Stimulated activated CD8-positive, alpha-beta memory T cell treated with anti-CD3 and anti-CD28 coated beads, Interleukin-7, amount 100 ng/mL, for 24 hours (primary cell): ENCODE measurements at places on chromosomes 16 and 17.

DNA sequence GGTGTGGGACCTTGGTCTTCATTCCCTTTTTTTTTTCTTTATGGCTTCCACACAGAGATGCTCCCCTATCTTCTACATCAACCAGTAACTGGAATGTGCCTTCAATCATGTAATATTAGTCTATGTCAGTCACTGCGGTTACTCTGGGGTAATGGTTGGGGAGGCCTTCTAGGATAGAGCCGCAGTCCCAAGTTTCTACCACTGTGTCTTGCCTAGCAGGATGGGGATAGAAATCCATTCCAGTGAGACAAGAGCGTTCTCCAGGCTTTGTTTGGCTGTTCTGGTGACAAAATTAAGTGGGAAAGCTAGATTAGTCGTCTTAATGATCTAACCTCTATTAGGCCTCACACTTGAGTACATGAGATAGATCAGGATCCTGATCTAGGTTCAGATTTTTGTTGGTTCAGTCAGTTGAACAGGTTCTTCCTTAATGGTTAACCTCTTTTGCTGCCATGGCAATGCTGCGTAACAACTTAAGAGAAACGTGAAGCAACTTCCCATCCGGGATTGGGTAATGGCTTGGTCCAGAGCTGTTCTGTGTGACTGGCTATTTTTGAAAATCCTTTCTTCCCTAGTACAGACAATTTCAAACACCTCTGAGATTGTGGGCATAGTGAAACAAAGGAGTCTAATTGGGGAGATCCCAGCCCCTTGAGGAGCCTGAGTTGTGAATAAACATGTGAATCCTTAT is 8.7 kb downstream of the MSL1 start:
- no peak for DNase-seq

- no peak for DNase-seq
Measured at GRCh38 chr16:71383054-71383773, 24.7 kb downstream of the CALB2 start.

DNA sequence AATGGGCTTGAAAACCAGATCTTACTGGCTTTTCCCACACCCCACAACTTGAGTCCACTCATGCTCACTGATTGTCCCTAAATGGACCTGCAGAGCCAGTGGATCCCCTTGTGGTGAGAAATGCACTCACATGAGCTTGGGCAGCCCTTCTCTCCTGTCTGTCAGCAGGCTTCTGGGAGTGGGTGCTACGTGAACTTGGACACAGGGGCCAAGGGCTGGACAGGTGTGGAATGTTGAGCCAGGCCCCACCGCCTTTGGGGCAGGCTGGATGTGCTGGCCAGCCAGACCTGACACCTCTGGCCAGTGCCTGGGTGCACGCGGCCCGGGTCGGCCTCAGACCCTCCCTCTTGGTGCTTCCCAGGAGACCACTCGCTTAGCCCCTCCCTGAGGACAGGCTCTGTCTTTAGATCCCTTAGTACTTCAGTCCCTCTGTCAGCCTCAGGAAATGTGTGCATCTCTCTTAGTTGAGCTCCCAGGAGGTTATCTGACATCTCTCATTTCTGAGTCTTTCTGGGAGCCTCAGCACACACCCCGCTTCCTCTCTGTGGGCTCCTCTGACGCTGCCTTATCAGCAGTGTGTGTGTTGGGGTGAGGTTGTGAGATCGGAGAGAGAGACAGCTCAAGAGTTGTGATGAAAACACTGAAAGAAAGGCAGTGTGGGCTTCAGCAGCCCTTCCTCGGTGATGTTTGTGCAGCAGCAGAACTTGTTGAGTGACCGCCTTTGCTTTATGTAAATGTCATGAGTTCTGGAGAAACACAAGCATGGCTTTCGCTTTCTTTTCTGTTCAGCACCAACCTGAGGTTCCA is 117.0 kb downstream of the RAB11FIP4 start:
- no peak for DNase-seq

GRCh38 chr17:3036800-3037199 is 26.6 kb downstream of the OR1D5 start:
- no peak for DNase-seq

- no peak for DNase-seq
Measured at GRCh38 chr17:42754782-42755181, 6.2 kb upstream of the RAMP2 start.

GRCh38 chr17:44360826-44361225 is 2.8 kb downstream of the FAM171A2 start:
- DNase-seq, result no peak

- no peak for DNase-seq
Measured at GRCh38 chr17:63697341-63698286, 2.3 kb downstream of the LIMD2 start.

DNA sequence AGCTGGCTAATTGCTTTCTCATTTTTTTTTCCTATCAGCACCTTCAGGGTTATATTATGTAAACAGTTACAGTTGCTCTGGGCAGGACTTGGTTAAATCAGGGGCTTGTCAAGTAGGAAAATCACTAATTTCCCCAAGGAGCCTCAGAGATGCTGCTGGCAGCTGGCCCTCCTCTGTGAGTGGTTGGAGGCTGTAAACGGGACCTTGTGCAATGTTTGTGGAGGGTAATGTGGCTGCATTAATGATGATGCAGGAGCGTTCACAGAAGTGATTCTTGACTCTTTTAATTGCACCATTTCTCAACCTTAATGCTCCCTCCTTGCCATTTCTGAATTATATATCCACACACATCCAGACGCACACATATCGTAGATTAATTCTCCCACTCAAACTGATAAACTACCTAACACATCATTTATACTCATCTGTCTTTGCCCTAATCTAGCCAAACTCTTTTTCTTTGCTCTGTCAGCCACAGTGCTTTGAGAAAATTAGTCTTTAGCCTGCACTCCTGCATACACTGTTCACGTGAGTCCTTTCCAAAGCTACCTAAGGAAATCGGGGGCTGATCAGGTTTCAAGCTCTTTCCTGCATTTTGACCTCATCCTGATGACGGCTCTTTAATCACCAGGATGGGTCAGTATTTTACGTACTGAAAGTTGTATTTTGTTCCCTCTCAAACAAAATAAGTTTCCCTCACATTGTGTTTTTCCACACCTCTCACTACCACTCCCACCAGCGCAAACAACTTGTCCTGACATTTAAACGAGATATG is 154.4 kb upstream of the PIRT start:
- DNase-seq, result no peak

- no peak for DNase-seq
Measured at GRCh38 chr16:86016201-86016965, 117.4 kb downstream of the IRF8 start.

GRCh38 chr16:88108762-88109161 is 157.5 kb downstream of the BANP start:
- DNase-seq, result no peak

- no peak for DNase-seq
Measured at GRCh38 chr16:64116151-64116550, 1005.7 kb downstream of the CDH11 start.

DNA sequence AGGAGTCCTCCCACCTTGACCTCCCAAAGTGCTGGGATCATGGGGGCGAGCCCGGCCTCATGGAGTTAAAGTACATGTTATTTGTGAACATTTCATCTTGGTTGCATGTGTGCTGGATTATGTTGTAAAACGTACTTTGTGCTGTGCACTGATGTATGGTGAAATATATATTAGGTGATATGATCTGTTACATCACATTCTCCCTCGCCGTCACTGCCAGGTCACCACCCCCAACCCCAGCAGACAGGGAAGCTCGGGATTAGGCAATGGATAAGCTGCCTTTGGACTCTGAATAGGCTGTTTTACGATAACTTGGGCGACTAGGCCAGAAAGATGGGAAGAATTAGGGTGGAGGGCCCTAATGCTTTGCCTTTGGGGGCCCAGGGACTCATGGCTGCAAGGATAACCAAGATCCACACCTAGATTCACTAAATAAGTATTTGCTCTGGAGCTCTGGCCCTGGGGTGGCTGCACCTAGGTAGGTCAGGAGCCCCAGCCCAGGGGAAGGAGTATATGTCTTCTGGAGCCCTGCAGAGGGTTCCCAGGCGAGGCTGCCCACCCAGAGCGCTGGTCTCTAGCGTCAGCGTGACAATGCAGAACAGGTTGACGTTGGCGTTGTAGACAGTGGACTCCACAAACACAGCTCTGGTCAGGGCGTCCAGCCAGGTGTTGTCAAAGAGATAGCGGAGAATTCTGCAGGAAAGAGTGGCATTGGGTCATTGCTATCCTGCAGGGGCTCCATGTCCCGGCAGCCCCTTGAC is 27.1 kb upstream of the GCSH start:
- DNase-seq, result no peak

DNA sequence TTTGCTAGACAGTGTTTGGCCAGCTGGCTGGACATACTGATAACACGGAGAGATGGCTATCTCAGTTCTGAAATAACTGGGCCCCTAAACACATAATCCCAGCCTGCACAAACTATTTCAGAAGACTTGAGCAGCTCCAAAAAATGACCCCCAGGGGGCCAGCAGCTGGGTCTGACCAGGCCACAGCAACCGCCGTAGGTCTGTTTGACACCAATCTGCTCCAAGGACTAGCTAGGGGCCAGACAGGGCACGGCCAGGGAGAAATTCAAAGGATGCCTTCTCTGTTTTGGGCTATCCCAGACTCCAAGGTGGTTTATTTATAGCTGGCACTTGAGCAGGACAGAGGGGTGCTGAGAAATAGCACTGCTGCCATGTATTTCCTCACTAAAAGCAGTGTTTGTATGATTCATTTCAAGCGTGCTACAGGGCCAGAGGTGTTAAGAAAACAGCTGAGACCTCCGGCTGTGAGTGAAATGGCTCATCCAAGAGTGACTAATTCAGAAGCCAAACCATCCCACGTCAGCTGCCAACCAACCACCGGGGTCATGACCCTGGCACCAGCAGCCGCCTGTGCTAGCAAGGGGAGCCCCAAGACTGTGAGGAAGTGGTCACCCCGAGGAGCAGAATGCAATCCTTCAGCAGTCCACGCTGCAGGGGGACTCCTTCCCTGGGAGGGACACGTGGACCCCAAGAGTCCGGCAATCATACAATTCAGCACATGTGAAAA is 5.7 kb downstream of the GGA2 start:
- DNase-seq, result peak; percentile 61

GRCh38 chr17:68694791-68695485 is 93.8 kb upstream of the FAM20A start:
- DNase-seq, result no peak

GRCh38 chr17:70886648-70887047 is 717.3 kb downstream of the KCNJ2 start:
- DNase-seq, result no peak

- no peak for DNase-seq
Measured at GRCh38 chr17:77386502-77387192, 245.9 kb downstream of the SEC14L1 start.

GRCh38 chr16:58628845-58629732 is 537 bp downstream of the CNOT1 start:
- peak; percentile 21 for DNase-seq

GRCh38 chr17:9410301-9410700 is 165.3 kb downstream of the STX8 start:
- no peak for DNase-seq

DNA sequence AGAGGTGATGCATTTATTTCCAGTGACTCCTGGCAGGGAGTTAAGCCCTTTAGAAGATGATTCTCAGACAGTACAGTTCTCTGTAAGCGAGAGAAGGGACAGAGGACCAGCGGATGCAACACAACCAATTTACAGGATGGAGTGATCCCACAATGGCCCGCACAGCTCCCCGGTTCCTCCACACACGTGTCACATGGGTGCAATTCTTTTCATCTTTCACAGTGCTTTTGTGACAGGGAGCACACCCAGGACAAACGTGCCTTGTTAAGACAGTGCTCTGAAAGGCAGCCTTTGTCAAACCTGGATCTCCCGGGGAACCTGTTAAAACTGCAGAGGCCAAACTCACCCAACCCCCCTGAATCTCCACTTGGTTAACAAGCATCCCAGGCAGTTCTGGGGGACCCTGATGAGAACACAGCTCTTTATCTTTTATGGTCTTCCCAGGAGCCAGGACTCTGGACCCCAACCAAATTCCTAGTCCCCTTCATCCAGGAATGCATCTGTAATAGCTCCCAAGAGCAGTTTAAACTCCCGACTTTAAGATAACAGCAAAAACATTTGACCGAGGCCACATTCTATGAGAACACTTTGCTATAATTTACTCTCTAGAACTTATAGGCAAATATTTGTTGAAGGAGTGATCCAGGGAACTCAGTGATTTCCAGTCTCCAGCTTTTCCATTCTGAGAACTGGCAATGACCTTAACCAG is 134.9 kb upstream of the CDH5 start:
- DNase-seq, result no peak

DNA sequence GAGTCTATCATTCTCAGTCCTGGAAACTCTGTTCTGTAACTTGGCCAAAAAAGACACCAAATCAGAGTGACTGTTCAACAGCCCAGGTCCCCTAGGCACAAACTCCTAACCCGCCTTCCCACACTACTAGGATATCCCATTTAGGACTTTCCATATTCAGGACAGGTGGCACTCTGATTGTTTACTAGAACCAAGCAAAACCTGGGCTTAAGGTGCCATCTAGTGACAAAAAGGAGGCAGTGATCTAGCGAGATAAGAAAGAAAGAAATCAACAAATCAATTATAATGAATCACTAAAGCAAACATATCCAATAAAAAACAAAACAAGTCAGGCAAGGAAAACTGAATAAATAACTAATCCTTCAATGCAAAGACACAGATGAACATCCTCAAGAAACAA is 203.9 kb downstream of the CEP112 start:
- no peak for DNase-seq

DNA sequence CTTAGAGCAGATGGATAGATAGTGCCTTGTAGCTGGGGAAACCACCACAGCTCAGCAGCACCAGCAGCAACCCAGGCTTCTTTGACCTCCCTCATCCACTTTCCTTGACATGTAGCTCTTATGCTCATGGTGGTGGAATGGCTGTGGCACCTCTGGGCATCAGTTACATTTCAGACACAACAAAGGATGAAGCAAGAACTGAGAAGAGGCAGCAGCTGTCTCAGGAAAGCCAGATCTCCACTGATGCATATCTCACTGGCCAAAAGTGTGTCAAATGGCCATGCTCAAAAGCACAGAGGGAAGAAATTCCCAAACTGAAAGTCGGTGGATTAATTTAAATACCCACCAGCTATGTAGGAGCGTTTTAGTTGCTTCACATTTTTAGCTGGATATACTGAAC is 671.4 kb upstream of the SALL1 start:
- no peak for DNase-seq
